Activated CD4-positive, alpha-beta T cell treated with anti-CD3 and anti-CD28 coated beads, Interleukin-2, Interleukin-6, amounts not matched to agents 100 ng/mL and 50 ng/mL, durations not matched to agents 16 hours and 8 hours (primary cell): ENCODE measurements at places on chromosomes 5 and 9.
A peak's percentile ranks its signal among the peaks of the same experiment; 100 is the strongest.

DNA sequence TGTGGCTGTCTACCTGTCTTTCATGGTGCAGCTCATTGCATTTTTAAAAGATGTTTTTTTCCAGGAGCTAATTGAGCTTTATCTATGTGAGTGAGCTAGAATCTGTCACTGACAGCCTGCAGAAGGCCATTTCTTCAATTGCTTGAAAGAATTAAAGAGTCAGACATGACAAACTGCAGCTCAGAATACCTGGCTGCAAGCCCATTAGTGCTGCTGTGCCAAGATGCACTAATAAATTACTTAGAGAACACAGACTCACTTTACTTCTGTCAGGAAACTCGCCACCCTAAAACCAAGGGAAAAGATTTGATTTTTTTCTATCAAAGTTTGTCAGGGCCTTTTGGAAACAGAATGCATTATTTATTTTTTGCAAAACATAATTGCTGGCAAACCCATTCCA is 368.3 kb downstream of the CAAP1 start:
- DNase-seq, result no peak

DNA sequence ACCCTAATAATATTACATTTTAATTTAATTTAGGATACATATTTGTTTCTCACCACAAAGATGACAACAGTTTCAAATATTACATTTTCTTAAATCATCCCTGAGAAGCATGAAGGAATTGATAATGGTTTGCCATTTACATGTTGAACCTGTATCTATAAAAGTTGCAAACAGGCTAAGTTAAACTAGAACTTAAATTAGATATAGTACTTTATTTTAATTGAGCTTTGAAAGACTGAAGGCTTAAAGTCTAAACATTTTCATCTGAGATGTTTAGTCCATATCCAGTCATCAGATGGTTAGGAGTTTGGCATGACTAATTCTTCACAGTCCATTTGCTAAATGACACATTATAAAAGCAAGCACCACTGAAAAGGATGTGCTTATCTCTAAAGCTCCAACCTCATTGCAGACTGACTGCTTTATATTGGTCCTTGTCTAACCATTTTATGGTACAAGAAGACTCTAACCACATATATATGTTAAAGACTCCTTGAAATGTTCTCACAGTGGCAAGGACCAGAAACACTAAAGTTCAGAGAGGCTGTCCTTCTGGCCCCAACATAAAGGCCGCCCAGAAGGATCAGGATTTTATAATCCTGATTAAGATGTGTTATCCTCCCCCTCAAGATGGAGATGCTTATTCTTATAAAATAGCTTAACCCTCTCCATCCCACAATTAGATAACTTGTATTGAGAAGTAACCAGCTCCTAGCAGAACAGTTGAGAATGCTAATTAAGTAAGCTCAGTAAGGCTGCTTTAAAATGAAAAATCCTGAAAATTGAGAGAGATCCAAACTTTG is 25.8 kb downstream of the WNT8A start:
- no peak for DNase-seq

GRCh38 chr9:15763371-15763770 is 210.5 kb downstream of the CCDC171 start:
- no peak for DNase-seq

- DNase-seq, result peak; percentile 87
These were observed 45.5 kb upstream of the IL7R start for GRCh38 chr5:35811108-35811741.

DNA sequence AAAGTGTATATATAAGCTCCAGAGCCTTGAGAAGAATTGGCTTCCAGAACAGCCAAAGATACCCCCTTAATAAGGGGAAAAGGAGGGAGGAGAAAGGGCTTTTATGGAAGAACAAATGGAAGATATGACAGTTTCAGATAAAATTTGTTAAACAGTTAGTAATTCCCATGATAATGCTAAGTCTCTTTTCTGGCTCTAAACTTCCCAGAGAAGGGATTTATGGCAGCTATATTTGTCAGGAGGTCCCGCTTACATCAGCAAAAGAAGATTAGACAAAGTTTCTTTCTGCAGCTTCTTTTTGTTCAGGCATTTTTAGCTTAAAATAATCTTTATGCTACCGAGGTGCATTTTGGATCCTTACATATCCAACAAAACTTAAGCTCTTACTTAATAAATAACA is 14.3 kb upstream of the SLC36A3 start:
- DNase-seq, result no peak

DNA sequence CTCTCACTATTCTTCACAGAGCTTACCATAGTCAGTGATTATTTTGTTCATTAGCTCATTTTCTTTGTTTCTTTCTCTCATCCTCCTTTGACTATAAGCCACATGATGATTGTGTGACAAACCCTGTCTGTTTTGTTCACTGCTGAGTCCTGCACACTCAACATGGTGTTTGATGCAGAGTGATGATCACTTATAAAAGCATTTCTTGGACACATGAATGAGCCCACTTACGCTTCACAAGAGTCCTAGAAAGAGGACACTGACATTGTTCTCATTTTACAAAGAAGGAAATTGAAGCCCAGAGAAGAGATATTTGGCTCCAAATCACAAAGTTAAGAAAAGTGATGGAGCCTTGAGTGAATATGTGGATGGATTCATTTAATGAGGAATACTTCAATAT is 13.4 kb downstream of the ABLIM3 start:
- DNase-seq, result no peak

GRCh38 chr5:80119372-80119771 is 84.2 kb downstream of the THBS4 start:
- no peak for DNase-seq

- DNase-seq, result no peak
These were observed 96.8 kb upstream of the NREP start for GRCh38 chr5:111853748-111854147.

GRCh38 chr5:39424736-39425637 is at the start of gene DAB2:
Gene DAB2 (minus strand): TSS chr5:39424980. CDS start chr5:39394320, 30,660 bp downstream.
- peak; percentile 33 for DNase-seq

GRCh38 chr5:87741881-87742280 is 329.2 kb upstream of the CCNH start:
- no peak for DNase-seq

DNA sequence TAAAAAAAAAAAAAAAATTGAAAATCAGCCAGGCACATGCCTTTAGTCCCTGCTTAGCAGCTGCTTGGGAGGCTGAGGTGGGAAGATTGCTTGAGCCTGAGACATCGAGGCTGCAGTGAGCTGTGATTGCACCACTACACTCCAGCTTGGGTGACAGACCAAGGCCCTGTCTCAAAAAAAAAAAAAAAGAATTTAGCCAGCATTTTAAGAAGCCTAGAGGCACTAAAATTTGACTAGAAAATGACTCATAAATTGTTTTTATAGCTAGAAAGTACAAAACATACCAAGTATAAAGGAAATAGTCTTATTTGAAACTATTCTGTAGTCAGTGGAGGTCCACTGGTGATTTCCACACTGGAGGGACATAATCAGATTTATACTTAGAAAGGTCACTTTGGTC is 17.5 kb downstream of the LRRC70 start:
- DNase-seq, result no peak
